NCI-H526 (cell line): ENCODE measurements at places on chromosomes 2 and 18.

GRCh38 chr2:180033993-180034894, 27.1 kb upstream of the CWC22 start:
- no peak for DNase-seq

- DNase-seq = no peak
These were observed 94.7 kb downstream of the BIN1 start for GRCh38 chr2:127012215-127012614.

- no peak for DNase-seq
These were observed 28.3 kb upstream of the ICOS start for GRCh38 chr2:203908066-203908796.

DNA sequence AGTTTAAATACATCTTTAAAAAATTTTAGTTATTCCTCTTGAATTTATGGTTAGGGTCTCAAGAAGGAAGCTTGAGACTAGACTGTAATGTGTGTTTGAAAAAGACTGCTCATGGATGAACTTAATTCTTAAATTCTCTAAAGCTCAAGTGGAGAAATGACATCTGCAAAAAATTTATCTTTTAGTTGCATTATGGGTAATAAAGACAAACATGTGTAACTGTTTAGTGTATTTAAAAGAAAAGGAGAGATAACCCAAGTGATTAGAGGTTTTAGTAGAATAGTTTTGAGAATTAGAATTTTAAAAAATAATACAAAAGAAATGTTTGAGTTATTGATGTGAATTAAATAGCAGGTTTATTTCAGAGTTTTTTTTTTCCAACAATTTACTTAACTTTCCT, 36.7 kb downstream of the GALNT1 start:
- no peak for DNase-seq

DNA sequence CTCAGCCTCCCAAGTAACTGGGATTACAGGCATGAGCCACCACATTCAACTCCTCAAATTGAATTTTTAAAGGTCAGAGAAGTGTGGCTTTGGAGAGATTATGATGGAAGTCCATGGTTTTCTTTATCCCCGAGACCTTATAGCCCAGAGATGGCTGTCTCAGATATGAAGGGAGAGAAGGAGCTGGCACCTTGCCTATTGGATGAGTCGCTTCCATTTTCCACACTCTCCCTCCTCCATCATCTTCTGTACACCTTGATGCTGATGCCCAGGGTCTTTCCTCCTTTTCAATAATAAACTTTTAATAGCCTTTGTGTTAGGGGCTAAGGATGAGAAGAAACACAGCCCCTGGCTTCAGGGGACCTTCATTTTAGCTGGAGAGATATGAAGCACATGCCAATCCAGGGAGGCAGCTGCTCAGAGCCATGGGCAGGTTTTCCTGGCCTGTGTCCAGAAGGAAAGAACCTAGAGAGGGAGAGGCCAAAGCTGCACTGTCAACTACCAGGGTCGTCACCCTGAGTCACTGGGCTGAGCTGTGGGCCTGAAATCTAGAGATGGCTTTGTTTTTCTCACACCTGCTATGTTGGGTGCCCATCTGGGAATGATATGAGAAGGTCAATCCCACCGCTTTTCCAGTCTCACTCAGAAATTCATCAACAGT, 146.0 kb upstream of the SERTAD2 start:
- no peak for DNase-seq

DNA sequence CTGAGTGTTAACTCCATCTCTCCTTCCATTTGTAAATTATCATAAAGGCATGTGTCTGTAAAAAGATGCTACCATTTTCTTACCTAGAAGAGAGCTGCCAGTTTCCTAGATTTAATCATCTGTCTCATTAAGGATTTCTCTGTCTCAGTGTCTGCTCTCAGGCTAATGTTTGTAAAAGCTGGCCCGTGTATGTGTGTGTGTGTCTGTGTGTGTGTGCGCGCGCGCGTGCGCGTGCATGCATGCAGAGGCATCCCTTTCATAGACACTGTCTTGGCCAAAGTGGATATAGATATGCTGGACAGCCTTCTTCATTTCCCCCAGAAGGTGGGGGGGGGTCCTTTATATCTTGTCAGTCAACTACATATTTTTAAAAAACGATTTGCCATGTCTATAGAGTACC, 18.9 kb downstream of the MGAT5 start:
- DNase-seq = peak; percentile 17

GRCh38 chr2:237361194-237362004, 52.6 kb downstream of the COL6A3 start:
- DNase-seq = no peak

DNA sequence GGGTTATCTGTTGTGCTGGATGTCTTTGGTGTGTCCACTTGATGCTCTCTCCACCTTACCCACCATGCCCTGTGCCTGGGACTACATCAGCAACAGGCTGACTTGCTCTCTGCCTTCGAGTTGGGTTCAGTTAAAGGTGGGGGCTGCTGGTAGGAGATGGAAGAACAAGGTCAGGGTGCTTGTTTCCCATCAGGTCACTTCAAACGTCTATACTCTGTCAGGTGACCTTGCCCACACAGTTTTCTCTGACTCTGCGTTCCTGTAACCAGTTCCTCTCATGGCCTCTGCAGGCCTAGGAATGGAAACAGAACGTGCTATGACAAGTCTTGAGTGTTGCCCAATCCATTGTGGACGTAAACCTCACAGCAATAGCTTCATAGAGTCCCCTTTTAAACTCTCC, 38.4 kb upstream of the PAPOLG start:
- no peak for DNase-seq

DNA sequence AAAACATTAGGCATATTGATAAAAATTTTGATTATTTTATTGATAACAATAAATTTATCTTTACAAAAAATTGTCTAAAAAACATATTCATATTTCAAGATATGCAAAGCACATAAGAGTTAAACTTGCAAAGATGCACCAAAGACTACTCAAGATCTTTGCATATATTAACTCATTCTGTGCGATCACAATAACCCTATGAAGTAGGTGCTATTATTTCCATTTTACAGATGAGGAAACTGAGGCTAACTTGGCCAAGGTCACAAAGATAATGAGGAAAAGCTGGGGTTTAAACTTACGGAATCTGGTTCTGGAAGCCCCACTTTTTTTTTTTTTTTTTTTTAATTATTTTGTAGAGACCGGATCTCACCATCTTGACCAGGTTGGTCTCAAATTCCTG, 94.4 kb upstream of the SERTAD2 start:
- DNase-seq = no peak

DNA sequence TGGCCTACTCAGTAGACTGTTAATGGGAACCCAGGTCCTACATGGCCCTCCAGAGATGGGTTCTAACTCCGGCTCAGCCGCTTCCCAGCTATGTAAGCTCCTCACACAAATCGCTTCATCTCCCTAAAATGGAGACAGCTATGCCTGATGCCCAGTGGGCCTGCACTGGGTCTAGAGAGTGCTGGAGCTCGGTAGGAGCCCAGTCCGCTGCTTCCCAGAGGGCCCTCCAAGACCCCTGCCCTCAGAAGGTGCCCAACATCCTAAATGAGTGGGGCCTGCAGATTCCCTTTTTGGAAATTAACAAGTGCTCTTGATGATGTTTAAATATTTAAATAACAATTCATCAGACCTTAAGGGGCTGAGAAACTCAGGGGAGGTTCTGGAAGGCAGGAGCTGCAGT, 47.1 kb downstream of the HS1BP3 start:
- no peak for DNase-seq

DNA sequence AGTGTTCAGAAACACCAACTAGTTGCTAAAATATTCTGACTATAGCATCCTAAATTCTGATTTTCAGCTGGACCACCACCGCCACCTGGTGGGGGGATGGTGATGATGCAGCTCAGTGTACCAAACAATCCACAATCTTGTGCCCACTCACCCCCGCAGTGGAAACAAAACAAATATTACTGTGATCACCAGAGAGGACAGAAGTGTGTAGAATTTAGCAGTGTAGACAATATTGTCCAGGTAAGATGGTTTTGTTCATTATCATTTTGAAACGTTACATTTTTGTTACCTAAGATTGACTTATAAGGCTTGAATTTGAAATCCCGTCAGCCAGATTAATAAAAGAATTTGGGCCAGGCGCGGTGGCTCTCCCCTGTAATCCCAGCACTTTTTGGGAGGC, 31.7 kb upstream of the UBXN4 start:
- DNase-seq = no peak

DNA sequence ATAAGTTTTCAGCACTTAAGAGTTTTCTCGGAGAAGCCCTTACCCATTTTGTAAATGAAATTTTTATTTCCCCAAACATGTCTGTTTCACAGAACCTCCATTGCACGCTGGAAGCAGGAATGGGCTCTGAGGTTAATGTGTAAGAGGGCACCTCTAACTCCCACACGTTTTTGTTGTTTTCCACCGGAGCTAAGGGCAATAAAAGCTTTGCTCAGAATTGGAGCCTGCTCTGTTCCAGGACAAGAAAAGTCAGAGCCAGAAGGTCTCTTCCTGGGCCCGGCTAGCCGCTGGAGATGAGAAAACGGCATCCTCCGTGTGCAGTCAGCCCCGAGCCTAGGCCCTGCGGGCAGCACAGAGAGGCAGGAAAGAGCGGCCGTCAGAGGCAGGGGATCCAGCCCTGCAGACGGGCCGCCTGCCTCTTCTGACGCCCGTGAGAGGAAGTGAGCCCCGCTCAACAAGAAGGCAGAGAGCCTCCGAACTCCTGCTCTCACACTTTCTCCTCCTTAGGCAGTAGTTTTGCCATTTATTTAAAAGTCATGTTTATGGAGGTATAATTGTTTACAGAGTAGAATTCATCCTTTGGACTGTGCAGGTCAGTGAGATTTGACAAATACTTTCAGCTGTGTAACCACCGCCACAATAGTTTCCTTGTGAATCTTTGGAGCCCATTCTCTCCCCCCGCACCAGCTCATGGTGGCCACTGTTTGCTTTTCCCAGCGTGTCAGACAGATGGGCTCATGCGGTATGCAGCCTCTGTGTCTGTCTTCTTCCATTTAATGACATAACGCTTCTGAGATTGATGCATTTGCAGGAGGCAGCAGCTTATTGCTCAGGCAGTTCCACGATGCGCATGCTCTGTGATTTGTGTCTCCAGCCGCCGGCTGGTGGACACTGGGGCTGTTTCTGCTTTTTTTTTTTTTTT, 117.3 kb downstream of the GALR1 start:
- DNase-seq = peak; percentile 82

- DNase-seq = no peak
These were observed 189.1 kb upstream of the BCL2L11 start for GRCh38 chr2:110931648-110932047.

DNA sequence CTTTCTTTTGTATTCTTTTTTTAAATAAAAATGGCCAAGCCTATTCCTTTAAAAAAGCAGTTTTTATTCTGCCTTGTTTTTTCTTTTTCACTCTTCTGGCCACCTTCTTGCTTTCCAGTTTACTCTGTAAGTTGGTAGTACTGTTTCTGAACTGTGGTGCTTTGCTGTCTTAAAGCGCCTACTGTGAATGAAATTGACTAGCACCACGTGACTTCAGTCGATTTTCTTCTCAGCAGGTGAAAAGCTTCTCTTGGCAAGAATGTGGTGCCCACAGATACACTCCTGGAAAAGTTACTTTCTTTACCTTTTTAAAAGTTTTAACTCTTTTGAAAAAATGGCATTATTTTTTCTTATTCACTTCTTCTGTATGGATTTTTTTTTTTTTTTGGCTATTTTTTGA, 32.4 kb downstream of the DYNC1I2 start:
- no peak for DNase-seq

GRCh38 chr2:240589375-240589774, 2.8 kb downstream of the CAPN10 start:
- no peak for DNase-seq

DNA sequence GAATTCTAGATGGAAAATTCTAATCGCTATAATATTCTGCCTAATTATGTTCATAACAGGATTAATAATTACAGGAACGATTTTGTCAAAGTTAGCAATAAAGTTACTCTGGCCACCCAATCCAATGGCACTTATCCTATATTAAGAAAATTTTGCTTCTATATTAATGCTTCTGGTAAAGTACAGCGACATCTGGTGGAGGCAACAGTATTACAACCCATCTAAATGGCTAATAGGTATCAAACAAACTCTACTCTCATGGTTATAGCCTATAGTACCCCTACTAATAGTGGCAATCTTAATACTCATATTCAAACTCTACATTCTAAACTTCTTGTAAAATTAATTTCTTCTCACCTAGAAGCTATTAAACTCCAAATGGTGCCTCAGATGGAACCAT, 1084.7 kb upstream of the LRRTM1 start:
- peak; percentile 15 for DNase-seq

DNA sequence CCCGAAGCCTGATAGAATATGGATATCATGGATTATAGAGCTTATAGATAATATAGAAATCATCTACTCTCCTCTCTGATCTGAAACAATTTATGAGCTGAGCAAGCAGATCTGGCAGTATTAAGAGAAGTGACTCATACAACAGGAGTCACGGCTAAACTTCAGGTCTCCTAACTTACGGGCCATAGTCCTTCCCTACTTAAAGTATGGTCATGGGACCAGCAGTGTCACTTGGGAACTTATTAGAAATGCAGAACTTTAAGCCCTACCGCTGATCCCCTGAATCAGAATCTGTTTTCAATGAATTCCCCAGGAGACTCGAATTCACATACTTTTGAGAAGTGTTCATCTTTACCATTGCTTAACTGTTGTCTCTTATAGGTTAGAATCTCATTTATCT, 195.7 kb upstream of the FANCL start:
- no peak for DNase-seq

DNA sequence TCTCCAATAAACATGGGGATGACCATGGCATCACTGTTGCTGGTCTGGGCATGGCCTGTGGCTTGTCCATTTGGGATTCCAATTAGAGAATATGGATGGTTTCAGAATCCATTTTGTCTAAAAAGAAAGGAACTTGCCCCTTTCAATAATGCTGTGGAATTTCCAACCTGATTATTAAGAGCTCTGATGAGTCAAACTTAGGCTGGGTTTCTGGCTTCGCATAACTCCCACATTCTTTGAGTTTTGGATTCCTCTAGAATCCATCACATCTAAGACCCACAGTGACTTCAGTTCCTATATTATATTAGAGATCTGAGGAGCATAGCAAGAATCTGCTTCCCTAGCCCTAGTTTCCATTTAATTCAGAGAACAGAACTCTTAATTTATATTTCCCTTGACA, 531.5 kb downstream of the TNS1 start:
- DNase-seq = no peak

DNA sequence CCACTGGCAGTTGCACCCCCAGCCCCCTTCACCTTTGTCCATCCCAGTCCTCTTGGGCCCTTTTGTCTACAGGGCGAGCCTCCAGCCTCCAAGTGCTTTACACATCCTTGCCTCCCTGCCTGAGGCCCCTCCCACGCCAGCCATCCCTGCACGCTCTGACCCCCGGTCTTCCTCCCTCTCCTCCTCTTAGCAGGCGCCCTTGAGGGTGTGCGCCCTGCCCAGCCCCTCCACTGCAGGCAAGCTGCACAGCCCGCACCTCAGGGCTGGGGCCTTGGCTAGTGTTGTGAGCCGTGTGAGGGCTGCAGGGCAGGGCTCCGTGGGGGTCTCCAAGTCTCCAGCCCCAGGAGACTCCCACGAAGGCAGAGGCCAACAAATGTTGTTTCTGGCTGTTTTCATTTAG, 6.9 kb downstream of the BOK start:
- no peak for DNase-seq

- DNase-seq = no peak
These were observed 160.8 kb downstream of the PHLPP1 start for GRCh38 chr18:62876111-62876510.

GRCh38 chr2:38246105-38246504, 131.0 kb downstream of the ATL2 start:
- DNase-seq = no peak
